Endothelial cell of umbilical vein (primary cell): ENCODE measurements at places on chromosomes 7 and 10. TPM values are rescaled to one million over a fixed set of nuclear protein-coding genes. Genes with fewer than 3 reads are reported as not detected.

The TCAF2 gene
- 7.1 and 8.4 TPM in 2 replicates for total RNA-seq

The PHTF2 gene
- total RNA-seq = 21.4 TPM in 2 replicates

The JAKMIP3 gene
- 0.07 TPM in 1 of 2 replicates, not detected in the other for total RNA-seq

The SPDYE2B gene
- total RNA-seq = not detected in 2 replicates

The THSD7A gene
- total RNA-seq = 12.7 and 15.2 TPM in 2 replicates

The ASIC3 gene
- total RNA-seq = 0.69 and 1.4 TPM in 2 replicates

The MALRD1 gene
- not detected in 2 replicates for total RNA-seq

- peak overlapping the region; percentile 57 for H3K4me3 ChIP-seq
- H3K4me1 ChIP-seq = peaks cover 16% of the 10 kb centered on the region
- no peaks in the 10 kb centered on the region for H3K36me3 ChIP-seq
- no peaks in the 10 kb centered on the region for H3K27me3 ChIP-seq
- DNase-seq = peak; percentile 36
Observed at GRCh38 chr10:28722065-28722803, 44.9 kb downstream of the BAMBI start.

DNA sequence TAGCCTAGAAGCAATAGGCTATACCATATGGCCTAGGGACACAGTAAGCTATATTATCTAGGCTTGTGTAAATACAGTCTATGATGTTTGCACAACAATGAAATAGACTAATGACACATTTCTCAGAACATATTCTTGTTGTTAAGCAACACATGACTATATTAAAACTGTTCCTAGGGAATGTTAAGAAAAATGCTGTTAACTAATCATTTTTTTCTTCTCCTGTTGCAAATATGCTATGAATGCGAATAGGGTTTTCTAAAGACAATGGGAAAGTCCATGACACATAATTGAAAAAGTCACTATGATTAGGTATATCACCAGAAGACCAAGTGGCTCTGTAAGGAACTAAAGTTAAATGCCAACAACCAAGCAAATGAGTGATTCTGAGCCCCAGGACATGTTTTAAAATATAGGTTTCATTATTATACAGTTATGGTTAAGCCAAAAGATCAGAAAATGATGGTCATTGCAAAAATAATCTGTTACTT, 454.0 kb upstream of the SORCS1 start:
- H3K27ac ChIP-seq = no peak overlapping the region
- no peak overlapping the region for H3K4me3 ChIP-seq
- H3K4me1 ChIP-seq = no peaks in the 10 kb centered on the region
- DNase-seq = no peak
- H3K36me3 ChIP-seq = no peaks in the 10 kb centered on the region
- no peaks in the 10 kb centered on the region for H3K27me3 ChIP-seq

DNA sequence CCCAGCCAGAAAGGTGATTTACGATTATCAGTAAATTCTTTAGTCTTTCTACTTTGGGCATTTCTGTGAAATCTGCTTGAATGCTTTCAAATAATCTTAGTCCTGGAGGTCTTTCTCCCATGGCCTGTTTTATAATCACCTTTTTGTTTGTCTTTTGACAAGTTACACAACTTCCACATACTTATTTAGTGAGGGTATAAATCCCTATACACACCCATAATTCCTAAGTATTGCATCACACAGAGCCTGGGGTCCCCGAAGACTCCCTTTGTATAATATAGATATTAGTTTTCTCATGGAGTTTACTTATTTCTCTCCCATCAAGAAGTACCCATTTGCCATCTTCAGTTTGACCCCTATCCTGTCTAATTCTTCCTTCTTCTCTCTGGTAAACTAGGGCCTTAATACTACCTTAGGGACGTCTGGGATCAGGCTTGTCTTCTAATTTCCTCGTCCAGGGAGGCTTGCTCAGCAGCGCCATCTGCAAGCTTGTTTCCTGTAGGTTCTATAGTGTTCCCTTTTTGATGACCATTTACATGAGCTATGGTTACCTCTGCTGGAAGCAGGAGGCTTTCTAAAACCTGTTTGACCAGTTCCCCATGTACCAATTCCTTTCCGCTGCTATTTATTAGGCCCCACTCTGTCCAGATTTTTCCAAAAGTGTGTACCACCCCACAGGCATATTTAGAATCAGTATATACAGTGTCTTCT, 8.1 kb downstream of the DNAH11 start:
- no peak overlapping the region for H3K27ac ChIP-seq
- no peaks in the 10 kb centered on the region for H3K4me1 ChIP-seq
- H3K27me3 ChIP-seq = peaks cover 2% of the 10 kb centered on the region
- DNase-seq = no peak
- no peak overlapping the region for H3K4me3 ChIP-seq
- no peaks in the 10 kb centered on the region for H3K36me3 ChIP-seq

GRCh38 chr7:95430864-95431263, 4.0 kb downstream of the PON2 start:
- no peak for DNase-seq
- no peaks in the 10 kb centered on the region for H3K36me3 ChIP-seq
- no peaks in the 10 kb centered on the region for H3K27me3 ChIP-seq
- H3K4me3 ChIP-seq = no peak overlapping the region
- peaks cover 11% of the 10 kb centered on the region for H3K4me1 ChIP-seq

- H3K36me3 ChIP-seq = no peaks in the 10 kb centered on the region
- H3K27ac ChIP-seq = no peak overlapping the region
- no peak overlapping the region for H3K4me3 ChIP-seq
- no peaks in the 10 kb centered on the region for H3K27me3 ChIP-seq
Observed at GRCh38 chr10:122875843-122876466, 3.4 kb downstream of the FAM24B start.

GRCh38 chr7:140364819-140365218, 33.5 kb downstream of the SLC37A3 start:
- no peaks in the 10 kb centered on the region for H3K27me3 ChIP-seq
- H3K27ac ChIP-seq = no peak overlapping the region

- H3K4me3 ChIP-seq = no peak overlapping the region
- peaks cover 6% of the 10 kb centered on the region for H3K4me1 ChIP-seq
- no peaks in the 10 kb centered on the region for H3K36me3 ChIP-seq
- peak; percentile 64 for DNase-seq
Observed at GRCh38 chr7:16564909-16565426, 38.3 kb downstream of the LRRC72 start.

DNA sequence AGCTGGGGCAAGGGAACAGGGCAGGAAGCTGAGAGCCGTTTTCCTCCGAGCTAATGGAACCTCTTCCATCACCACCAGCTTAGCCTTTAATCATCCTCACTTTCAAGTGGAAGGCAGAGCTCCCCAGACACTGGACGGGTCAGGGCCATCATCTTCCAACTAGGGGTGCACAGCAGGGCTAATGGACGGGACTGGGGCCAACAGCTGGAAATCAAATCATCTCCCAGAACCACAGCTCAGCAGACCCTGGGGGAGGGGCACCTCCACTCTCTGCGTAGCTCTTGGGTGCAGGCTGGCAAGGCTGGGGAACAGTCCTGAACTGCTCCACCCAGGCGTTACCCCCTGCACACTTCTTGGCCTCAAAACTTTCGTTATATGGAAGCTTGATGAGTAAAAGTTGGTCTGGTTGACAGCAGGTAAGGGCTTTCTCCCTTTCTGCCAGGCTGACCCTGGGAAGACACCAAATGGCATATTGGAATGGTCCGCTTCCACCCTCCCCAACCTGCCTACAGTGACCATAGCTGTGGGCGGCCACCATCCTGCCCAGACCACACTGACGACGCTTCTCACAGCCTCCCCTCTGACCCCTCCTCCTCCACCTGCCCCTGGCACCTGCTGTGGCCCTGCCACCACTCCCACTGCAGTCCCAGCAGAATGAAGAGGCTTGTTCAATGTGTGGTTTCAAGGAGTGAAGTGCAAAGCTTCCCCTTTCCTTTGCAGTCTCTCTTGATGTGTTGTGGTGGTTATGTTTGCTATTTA, 51.7 kb upstream of the RET start:
- H3K27me3 ChIP-seq = no peaks in the 10 kb centered on the region
- DNase-seq = no peak
- no peaks in the 10 kb centered on the region for H3K4me1 ChIP-seq
- H3K27ac ChIP-seq = no peak overlapping the region

- no peak overlapping the region for H3K27ac ChIP-seq
- no peaks in the 10 kb centered on the region for H3K36me3 ChIP-seq
- H3K27me3 ChIP-seq = no peaks in the 10 kb centered on the region
- H3K4me1 ChIP-seq = no peaks in the 10 kb centered on the region
- no peak for DNase-seq
- H3K4me3 ChIP-seq = no peak overlapping the region
Observed at GRCh38 chr7:13894377-13894776, 95.1 kb downstream of the ETV1 start.

DNA sequence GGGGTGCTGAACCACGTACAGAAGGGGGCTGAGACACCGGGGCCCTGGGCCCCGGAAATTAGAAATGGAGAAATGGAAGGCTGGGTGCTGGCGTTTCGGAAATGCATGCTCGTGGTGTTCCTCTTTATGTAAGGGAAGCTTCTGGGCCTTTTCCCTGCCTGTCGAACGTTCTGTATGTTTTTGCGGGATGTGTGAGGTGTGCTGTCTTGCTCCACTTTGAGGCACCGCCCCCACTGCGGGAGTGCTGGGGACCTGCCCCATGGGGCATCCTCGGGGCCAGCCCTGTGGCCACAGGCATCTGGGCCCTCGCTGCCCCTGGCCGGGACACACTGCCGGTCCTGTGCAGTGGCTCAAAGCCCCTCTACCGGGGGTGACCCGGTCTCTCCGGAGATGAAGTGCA, 1.7 kb upstream of the VENTX start:
- H3K27me3 ChIP-seq = peaks cover 58% of the 10 kb centered on the region
- DNase-seq = no peak

GRCh38 chr10:107434854-107435253, 270.3 kb upstream of the SORCS1 start:
- H3K4me3 ChIP-seq = no peak overlapping the region
- H3K4me1 ChIP-seq = no peaks in the 10 kb centered on the region
- no peaks in the 10 kb centered on the region for H3K27me3 ChIP-seq
- no peaks in the 10 kb centered on the region for H3K36me3 ChIP-seq
- H3K27ac ChIP-seq = no peak overlapping the region
- DNase-seq = no peak

GRCh38 chr10:107433605-107434004, 269.1 kb upstream of the SORCS1 start:
- no peaks in the 10 kb centered on the region for H3K36me3 ChIP-seq
- H3K4me3 ChIP-seq = no peak overlapping the region
- no peaks in the 10 kb centered on the region for H3K4me1 ChIP-seq
- no peaks in the 10 kb centered on the region for H3K27me3 ChIP-seq

GRCh38 chr7:158406364-158406763, 181.3 kb downstream of the PTPRN2 start:
- no peak for DNase-seq
- H3K27ac ChIP-seq = no peak overlapping the region
- no peak overlapping the region for H3K4me3 ChIP-seq
- H3K4me1 ChIP-seq = no peaks in the 10 kb centered on the region
- H3K36me3 ChIP-seq = no peaks in the 10 kb centered on the region

DNA sequence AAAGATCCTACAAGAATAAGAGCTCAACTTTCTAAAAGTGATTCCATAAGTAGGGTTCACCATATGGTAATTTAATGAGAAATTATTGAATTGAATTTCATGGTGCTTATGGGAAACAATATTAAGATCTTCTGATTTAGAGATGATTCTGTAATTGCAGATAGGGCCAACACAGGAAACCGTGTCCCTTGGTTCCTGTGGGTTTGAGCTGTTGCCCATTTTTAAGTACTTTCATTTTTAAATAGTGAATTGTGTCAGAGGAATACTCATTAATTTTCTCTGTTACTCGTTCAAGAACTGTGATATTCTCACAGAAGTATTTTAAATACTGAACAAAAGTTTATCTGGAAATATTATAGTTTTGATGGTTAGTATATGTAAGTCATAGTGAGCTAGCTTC, 129.2 kb downstream of the SRI start:
- no peak for DNase-seq
- no peaks in the 10 kb centered on the region for H3K36me3 ChIP-seq
- H3K27ac ChIP-seq = no peak overlapping the region
- H3K4me1 ChIP-seq = no peaks in the 10 kb centered on the region
